Spleen (tissue), 13 donors: ENCODE measurements at places on chromosomes 7 and 10. TPM values are rescaled to one million over a fixed set of nuclear protein-coding genes. Genes with fewer than 3 reads are reported as not detected.

Gene FLNC
- 0.89 TPM for total RNA-seq

Gene POLR2J2
- 11.6 TPM for total RNA-seq

Gene WDR86
- 71.9 TPM for total RNA-seq

Gene ENO4
- not detected for total RNA-seq

Gene PAPSS2
- total RNA-seq: 11.0 TPM

Gene LRRN3
- 0.28 TPM for total RNA-seq

Gene CLEC2L
- not detected for total RNA-seq

DNA sequence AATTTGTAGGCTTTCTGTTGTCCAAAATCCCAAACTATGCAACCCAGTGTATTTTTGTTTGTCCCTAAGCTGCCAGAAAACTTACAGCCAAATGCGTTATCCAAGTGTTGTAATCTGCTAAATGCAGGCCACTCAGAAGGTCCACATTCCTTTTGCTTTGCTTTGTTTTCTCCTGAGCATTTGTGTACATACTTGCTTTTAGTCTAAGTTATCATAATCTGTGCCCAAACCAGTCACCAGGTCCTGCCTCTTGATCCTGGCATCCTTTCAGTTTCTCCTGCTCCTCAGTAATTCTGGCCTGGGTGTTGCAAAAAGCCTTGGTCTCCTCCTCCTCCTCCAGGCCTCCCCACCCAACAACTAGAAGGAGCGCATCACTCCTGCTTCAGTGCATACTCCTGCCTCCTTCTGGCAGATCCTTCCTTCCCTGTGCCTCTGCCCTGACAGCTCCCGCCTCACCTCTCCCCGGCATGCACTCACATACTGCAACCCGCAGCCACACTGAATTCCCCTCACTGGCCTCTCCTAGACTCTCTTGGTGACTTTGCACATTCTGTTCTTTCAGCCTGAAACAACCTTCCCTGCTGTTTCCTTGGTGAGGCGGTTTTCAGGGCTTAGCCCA is 2.3 kb downstream of the DENND2A start:
- peaks cover 18% of the 10 kb centered on the region for H3K27me3 ChIP-seq
- H3K36me3 ChIP-seq: no peaks in the 10 kb centered on the region
- no peak overlapping the region for H3K27ac ChIP-seq
- peaks cover 76% of the 10 kb centered on the region for H3K4me1 ChIP-seq
- peak; percentile 46 for DNase-seq
- H3K4me3 ChIP-seq: peak overlapping the region; percentile 53

GRCh38 chr7:125383324-125383723 is 453.7 kb upstream of the POT1 start:
- H3K4me3 ChIP-seq: no peak overlapping the region
- no peaks in the 10 kb centered on the region for H3K4me1 ChIP-seq
- no peaks in the 10 kb centered on the region for H3K27me3 ChIP-seq
- no peak for DNase-seq
- no peak overlapping the region for H3K27ac ChIP-seq

DNA sequence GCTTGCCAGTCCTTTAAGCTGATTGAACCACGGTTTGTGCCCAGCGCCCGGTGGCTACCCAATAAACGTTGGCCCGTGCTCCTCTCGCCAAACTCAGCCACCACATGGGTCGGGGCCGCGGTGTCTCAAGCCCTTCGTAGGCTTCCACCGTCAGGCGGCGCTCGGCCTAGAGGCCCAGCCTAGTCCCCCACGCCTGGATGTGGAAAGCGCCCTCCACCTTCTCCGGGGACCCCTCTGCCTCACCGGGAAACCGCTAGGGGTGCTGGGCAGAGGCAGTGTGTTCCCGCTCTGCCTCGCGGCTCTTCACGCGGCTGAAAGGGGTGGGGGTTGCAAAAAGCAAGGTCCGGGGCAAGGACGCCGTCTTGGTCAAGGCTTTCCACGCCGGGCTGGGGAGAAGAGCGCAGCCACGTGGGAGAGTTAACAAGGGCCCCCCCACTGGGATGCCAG is 29.8 kb downstream of the LEP start:
- no peaks in the 10 kb centered on the region for H3K4me1 ChIP-seq
- no peak for DNase-seq
- no peak overlapping the region for H3K27ac ChIP-seq
- H3K27me3 ChIP-seq: peaks cover 22% of the 10 kb centered on the region

DNA sequence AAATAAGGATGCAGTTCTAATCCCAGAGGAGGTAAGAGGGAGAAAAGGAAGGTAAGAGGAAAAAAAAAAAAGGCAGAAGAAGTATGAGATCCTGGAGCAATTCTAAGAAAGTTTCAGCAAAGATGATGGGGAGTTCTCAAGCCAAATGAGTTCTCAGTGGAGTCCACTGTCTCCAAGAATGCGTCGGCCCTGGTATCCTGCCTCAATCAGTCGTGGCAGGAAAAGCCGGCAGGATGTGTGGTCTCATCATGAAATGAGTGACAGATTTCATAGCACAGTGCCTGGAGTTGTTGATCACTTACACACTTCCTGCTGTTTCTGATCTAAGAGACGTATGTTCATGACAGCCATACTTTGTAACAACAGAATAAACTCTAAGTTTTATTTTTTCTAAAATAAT is 554.9 kb downstream of the NXPH1 start:
- H3K4me3 ChIP-seq: no peak overlapping the region
- no peak for DNase-seq
- H3K36me3 ChIP-seq: no peaks in the 10 kb centered on the region
- no peak overlapping the region for H3K27ac ChIP-seq
- H3K4me1 ChIP-seq: no peaks in the 10 kb centered on the region

DNA sequence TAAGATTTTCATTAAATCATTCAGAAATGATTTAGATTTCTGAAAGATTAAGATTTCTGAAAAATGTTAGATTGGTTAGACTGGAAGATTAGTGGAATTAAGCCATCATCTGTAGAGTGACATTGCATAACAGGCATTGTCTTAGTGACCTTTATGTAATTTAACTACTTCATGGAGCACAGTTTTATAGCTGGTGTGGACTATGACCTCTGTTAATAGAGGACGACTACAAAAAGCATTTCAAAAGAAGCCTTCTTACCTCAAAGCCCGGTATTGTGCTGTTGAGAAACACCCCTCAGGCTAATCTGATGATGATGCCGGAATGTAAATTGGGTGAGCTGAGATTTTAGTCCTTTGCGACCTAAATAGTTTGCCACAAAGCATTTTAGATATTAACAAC is 55.6 kb downstream of the GALNT11 start:
- H3K27ac ChIP-seq: no peak overlapping the region
- DNase-seq: no peak
- no peaks in the 10 kb centered on the region for H3K36me3 ChIP-seq
- no peaks in the 10 kb centered on the region for H3K4me1 ChIP-seq
